ENCODE measurements at places on chromosomes 1 and 21. TPM values are rescaled to one million over a fixed set of nuclear protein-coding genes. Genes with fewer than 3 reads are reported as not detected.

The CPT2 gene
- 13.0 TPM for total RNA-seq

The TOE1 gene
- total RNA-seq: 22.6 TPM

The GBP7 gene
- total RNA-seq: not detected

The STUM gene
- total RNA-seq: not detected

The RNU1-3 gene
- 2,316 TPM for total RNA-seq

The UTS2 gene
- total RNA-seq: not detected

The AADACL4 gene
- not detected for total RNA-seq

The SPATA45 gene
- total RNA-seq: 0.45 TPM

The AMY1C gene
- total RNA-seq: not detected

The TNNT2 gene
- not detected for total RNA-seq

The SPRR2D gene
- total RNA-seq: not detected

The USH2A gene
- total RNA-seq: not detected

The EPHB2 gene
- total RNA-seq: 0.08 TPM

The RIMKLA gene
- total RNA-seq: 0.44 TPM

The BCL2L15 gene
- total RNA-seq: 0.98 TPM

The CRB1 gene
- not detected for total RNA-seq

Data from activated CD4-positive, alpha-beta T cell treated with anti-CD3 and anti-CD28 coated beads, Interleukin-2, amount 10 ng/mL, durations not matched to agents 7 days and 5 days (primary cell).